ENCODE measurements at places on chromosomes 1 and 21. TPM values are rescaled to one million over a fixed set of nuclear protein-coding genes. Genes with fewer than 3 reads are reported as not detected.

Gene LENEP
- not detected for polyA plus RNA-seq

Gene CD5L
- polyA plus RNA-seq: not detected

Gene TMEM82
- not detected for polyA plus RNA-seq

Gene MAP10
- 1.7 TPM for polyA plus RNA-seq

Gene NECAP2
- 102 TPM for polyA plus RNA-seq

Gene GSTM1
- not detected for polyA plus RNA-seq

Gene S100A7
- polyA plus RNA-seq: not detected

Gene COL9A2
- 0.80 TPM for polyA plus RNA-seq

Gene SELL
- not detected for polyA plus RNA-seq

Gene MAN1C1
- 0.29 TPM for polyA plus RNA-seq

Gene CFHR3
- polyA plus RNA-seq: not detected

Gene ETNK2
- 5.0 TPM for polyA plus RNA-seq

Gene SPATA46
- polyA plus RNA-seq: not detected

Gene RNU1-4
- not detected for polyA plus RNA-seq

Gene CTBS
- 52.4 TPM for polyA plus RNA-seq

Gene PRKAB2
- 18.0 TPM for polyA plus RNA-seq
